GM06990 (cell line): ENCODE measurements at places on chromosomes 6 and 20.

DNA sequence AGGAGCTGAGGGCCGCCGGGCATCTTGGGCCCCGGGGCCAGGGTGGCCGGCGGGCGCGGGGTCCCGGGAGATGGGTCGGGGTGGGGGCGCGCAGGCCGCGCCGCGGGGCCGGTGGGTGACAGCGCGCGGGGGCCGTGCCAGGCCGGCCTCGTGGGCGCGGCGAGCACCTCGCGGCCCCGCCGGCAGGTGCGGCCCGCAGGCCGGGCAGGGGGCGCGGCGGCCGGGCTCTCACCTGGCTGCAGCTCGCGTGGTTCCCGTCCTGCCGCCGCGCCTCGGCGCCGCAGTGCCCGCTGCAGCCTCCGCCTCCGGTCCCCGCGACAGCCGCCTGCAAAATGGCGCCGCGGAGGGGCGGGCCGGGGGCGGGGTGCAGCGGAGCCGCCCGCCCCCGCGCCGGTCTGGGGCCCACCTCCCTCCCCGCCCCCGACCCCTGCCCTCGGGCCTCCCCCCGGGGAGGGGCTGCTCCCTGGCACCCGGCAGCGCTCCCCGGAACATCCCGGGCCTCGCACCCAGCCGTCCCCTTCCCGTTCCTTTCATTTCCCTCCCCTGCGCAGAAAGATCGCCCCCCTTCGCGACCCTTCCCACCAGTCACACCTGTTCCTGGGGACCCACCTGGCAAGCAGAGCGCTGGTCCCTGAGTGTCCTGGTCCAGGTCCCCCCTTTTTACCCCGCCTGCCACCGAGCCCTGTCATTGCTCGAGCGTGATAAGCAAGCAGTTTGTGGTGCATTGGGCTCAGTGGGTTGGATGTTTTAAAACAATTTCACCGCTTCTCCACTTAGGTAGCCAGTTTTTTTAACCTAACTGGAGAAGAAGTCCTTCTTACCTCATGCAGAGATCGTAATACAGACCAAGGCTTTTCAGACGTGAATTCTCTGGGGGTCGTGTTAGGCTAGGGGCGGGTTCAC is at the start of gene SLC23A2:
SLC23A2 (minus strand) TSS at position 337 of the 903 bp plus-strand sequence. CDS start 68,948 bp downstream, outside the sequence.
- peak; percentile 62 for DNase-seq

GRCh38 chr6:151160929-151161757 is 78.6 kb upstream of the AKAP12 start:
- no peak for DNase-seq

- DNase-seq: no peak
Observed at GRCh38 chr6:136445063-136445462, 105.2 kb downstream of the MAP7 start.

GRCh38 chr6:100470422-100471120 is 5.8 kb upstream of the SIM1 start:
- no peak for DNase-seq

DNA sequence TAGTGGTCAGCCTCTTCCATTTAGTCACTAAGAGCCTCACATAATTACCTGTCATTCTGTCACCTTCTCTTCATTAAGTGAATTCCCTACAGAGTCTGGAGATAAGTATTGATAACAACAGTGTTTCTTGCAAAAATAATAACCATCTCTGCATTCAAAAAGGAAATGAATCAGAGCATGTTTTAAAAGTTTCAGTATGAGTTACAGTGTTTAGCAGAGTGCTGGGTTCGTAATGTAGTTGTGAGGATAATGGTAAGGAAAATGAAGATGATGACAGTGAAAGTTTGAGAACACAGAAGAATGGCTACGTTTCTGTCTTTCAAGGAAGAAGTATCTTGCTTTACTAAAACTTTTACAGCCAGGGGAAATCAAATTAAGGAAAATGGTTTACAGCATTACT is 31.3 kb downstream of the GPRC6A start:
- DNase-seq: no peak

GRCh38 chr20:48912065-48912464 is 9.4 kb upstream of the ARFGEF2 start:
- DNase-seq: peak; percentile 50

- no peak for DNase-seq
Observed at GRCh38 chr6:128144320-128144719, 243.5 kb upstream of the THEMIS start.

DNA sequence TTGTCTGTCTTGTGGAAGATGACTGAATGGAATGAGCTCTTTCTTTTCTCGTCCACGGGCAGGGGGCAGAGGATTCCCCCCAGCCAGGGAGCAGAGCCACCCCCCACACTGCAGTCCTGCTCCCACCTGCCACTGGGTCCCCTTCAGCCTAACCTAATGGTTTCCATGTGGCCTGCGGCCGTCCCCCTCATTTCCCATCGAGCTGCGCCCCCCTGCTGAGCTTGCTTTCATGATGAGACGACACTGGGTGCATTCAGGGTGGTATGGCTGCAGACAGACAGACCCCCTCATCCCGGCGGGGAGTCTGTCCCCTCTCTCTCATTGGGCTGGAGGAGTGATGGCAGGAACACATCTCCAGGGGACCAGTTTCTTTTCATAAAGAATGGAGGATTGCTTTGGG is 140.8 kb downstream of the DTNBP1 start:
- no peak for DNase-seq
